Activated T-helper 2 cell treated with anti-CD3 and anti-CD28 coated beads, Interferon-gamma antibody, Interleukin-2, Interleukin-4, amounts not matched to agents 10 μg/mL and 5 μg/mL and 100 μg/mL, durations not matched to agents 14 hours and 24 hours and 36 hours (primary cell): ENCODE measurements at places on chromosomes 2 and 18. TPM values are rescaled to one million over a fixed set of nuclear protein-coding genes. Genes with fewer than 3 reads are reported as not detected.
A peak's percentile ranks its signal among the peaks of the same experiment; 100 is the strongest.

DNA sequence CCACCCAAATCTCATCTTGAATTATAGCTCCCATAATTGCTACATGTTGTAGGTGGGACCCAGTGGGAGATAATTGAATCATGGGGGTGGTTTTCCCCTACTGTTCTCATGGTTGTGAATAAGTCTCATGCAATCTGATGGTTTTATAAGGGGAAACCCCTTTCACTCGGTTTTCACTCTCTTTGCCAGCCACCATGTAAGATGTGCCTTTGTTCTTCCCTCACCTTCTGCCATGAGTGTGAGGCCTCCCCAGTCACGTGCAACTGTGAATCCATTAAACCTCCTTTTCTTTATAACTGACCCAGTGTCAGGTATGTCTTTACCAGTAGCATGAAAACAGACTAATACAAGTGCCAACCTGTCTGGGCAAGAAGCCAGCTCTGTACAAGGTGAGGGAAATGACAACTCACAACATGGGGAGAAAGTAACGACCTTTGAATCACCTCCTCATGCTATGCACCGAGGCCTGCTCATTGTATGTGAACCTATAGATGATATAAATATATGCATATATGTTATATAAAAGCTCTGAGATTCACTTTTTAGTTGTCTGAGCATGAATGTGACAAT, 162.2 kb downstream of the ALPK2 start:
- H3K4me3 ChIP-seq = no peak overlapping the region
- no peaks in the 10 kb centered on the region for H3K4me1 ChIP-seq
- H3K27me3 ChIP-seq = peaks cover 11% of the 10 kb centered on the region

DNA sequence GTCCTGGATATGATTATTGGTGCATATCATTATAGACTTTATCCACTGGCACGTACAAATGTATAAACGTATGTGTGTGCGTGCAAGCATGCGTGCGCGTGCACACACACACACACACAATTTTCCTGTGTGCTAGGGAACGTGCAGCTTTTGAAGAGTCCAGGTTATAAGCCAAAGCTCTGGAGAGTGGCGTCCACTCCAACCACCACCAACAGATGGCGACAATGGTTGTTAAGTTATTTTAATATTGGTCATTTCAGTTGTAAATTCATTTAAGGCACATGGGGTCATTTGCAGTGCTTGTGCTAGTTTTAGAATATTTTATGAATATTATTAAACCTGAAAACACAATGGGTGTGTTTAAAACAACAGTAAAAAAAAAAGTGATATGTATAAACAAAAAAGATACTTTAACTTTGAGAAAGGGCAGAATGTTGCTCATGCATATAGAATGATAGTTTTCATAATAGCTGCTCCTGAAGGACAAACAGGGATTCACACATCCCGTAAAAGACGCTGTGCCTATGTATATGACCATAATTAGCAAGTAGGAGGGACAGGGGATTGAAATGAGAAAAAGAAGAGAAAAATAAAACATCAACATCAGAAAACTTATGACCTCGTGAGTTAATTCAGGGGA, 124.2 kb upstream of the ITGB6 start:
- H3K36me3 ChIP-seq = peaks cover 4% of the 10 kb centered on the region
- no peak for DNase-seq
- no peak overlapping the region for H3K4me3 ChIP-seq
- peaks cover 45% of the 10 kb centered on the region for H3K4me1 ChIP-seq
- H3K27ac ChIP-seq = no peak overlapping the region

- DNase-seq = no peak
- no peaks in the 10 kb centered on the region for H3K27me3 ChIP-seq
- no peak overlapping the region for H3K27ac ChIP-seq
These were observed 283.0 kb downstream of the ALPK2 start for GRCh38 chr18:58345875-58346274.

DNA sequence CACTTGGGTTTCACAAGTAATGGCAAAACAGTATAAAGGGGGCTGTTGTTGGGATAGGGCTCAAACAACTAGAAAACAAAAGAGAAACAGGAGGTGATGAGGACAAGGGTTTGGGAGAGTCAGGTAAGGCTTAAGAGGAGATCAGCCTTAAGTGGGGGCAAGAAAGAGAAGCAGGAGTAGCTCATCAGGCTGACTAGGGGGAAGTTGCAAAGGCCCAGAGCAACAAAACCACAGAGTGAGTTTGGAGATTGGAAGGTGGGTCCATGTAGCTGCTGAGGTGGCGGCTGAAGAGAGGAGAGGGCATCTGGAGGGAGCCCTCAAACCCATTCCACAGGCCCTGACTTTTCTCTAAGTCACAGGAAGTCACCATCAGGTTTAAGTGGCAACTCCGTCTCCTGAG, 126.0 kb downstream of the MREG start:
- no peak overlapping the region for H3K4me3 ChIP-seq
- H3K4me1 ChIP-seq = no peaks in the 10 kb centered on the region
- H3K36me3 ChIP-seq = no peaks in the 10 kb centered on the region
- peaks cover 4% of the 10 kb centered on the region for H3K27me3 ChIP-seq

GRCh38 chr18:24558403-24558802, 98.0 kb downstream of the HRH4 start:
- H3K27ac ChIP-seq = no peak overlapping the region
- H3K4me3 ChIP-seq = no peak overlapping the region
- H3K36me3 ChIP-seq = no peaks in the 10 kb centered on the region
- peaks cover 2% of the 10 kb centered on the region for H3K4me1 ChIP-seq

DNA sequence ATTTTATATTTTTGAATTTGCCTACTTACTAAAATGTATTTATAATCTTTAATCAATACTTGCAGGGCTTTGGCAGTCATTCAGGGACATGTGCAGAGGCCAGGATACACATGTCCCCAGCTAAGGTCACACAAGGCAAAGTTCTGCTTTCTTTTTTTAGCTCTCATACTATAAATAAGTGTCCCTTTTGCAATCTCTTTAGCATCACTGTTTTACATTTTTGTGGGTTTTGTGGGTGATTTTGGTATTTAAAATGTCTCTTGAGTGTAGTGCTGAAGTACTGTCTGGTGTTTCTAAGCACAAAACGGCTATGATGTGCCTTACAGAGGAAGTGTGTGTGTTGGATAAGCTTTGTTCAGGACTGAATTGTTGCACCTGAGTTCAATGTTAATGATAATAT, 309.0 kb upstream of the GULP1 start:
- no peaks in the 10 kb centered on the region for H3K36me3 ChIP-seq
- H3K4me1 ChIP-seq = no peaks in the 10 kb centered on the region
- no peak for DNase-seq
- H3K4me3 ChIP-seq = no peak overlapping the region
- H3K27ac ChIP-seq = no peak overlapping the region

DNA sequence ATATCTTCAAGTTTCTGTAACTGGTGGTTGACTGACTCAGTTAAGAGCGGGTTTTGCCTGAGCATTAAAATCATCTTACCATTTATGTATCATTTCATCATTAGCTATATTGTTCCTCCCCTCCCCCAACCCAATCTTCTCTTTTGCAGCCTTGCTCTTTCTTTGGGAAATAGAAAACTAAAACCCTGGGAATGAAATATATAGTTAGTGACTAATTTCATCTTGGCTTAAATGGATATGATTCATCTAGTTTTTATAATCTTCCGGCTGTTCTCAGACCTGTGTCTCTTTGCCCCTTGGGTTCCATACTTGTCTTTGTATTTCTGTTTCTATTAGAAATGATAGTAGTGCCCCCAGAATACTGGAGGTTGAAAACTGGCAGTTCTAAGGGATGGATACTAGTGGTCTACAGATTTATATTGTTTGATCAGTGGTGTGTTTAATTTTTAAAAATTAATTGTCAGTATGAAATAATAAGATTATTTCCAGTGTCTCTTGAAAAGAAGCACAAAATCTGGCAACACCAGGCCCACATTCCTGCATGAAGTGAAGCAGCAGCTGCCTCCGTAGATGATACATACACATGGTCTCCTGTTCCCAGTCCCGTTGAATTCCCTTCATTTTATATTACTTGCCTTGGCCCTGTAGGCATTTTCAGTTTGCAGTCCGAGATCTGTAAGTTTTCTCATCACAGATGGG, 44.5 kb downstream of the PHLPP1 start:
- no peak overlapping the region for H3K4me3 ChIP-seq
- peaks cover 17% of the 10 kb centered on the region for H3K4me1 ChIP-seq
- H3K27me3 ChIP-seq = no peaks in the 10 kb centered on the region
- peaks cover 17% of the 10 kb centered on the region for H3K36me3 ChIP-seq
- DNase-seq = no peak

DNA sequence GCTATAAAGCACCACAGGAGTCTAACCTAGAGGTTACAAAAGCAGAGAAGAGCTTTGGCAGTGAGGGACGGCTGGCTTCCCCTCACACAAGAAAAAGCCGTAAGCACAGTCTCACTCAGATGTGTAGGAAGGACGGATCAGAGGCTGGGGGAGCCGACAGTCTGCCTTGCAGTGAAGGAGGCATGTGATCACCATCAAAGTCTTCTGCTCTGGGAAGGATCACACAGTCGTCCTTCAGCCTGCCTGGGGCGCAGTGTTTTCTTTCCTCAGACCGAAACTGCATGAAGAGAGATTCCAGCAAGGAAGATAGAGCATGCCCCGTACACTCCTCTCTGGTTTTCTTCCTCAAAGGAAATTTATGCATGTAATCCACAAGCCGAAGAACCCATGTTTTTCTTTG, 24.1 kb downstream of the GATA6 start:
- no peaks in the 10 kb centered on the region for H3K36me3 ChIP-seq
- no peak overlapping the region for H3K4me3 ChIP-seq
- DNase-seq = no peak
- H3K27ac ChIP-seq = no peak overlapping the region
- H3K4me1 ChIP-seq = no peaks in the 10 kb centered on the region

DNA sequence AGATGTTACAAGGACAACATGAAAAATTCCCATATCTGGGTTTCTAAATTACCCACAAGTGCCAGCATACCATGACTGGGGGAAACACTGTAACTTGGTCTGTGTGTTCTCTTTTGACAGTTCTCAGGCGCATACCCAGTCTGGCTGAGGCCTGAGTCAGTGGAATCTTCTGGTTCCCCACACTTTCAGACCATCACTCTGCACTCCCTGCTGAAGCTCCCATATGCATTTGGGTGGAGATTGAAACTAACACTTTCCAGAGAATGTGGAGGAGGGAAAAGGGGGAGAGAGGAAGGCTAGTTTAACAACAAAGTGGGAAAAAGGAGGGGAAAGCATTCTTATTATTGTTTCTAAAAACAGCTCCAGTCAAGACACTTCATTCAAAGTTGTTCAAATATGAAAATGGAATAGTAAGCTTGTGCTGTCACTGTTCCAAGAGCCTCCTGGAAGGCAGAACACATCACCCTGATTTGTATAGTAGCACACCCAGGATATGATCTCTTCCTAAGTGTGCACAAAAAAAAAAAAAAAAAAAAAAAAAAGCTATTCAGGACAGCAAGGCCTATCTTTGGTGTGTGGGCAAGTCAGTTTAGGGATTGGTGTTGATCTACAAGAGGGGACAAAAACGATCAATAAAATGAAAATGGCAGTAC, 48.1 kb upstream of the CTIF start:
- DNase-seq = no peak
- no peaks in the 10 kb centered on the region for H3K36me3 ChIP-seq
- H3K27me3 ChIP-seq = peaks cover 10% of the 10 kb centered on the region
- H3K4me1 ChIP-seq = peaks cover 2% of the 10 kb centered on the region
- no peak overlapping the region for H3K4me3 ChIP-seq

GRCh38 chr2:237057893-237058300, 27.8 kb upstream of the COPS8 start:
- peaks cover 15% of the 10 kb centered on the region for H3K4me1 ChIP-seq
- H3K4me3 ChIP-seq = no peak overlapping the region
- no peaks in the 10 kb centered on the region for H3K36me3 ChIP-seq
- H3K27ac ChIP-seq = no peak overlapping the region
- DNase-seq = no peak
- H3K27me3 ChIP-seq = peaks cover 1% of the 10 kb centered on the region

DNA sequence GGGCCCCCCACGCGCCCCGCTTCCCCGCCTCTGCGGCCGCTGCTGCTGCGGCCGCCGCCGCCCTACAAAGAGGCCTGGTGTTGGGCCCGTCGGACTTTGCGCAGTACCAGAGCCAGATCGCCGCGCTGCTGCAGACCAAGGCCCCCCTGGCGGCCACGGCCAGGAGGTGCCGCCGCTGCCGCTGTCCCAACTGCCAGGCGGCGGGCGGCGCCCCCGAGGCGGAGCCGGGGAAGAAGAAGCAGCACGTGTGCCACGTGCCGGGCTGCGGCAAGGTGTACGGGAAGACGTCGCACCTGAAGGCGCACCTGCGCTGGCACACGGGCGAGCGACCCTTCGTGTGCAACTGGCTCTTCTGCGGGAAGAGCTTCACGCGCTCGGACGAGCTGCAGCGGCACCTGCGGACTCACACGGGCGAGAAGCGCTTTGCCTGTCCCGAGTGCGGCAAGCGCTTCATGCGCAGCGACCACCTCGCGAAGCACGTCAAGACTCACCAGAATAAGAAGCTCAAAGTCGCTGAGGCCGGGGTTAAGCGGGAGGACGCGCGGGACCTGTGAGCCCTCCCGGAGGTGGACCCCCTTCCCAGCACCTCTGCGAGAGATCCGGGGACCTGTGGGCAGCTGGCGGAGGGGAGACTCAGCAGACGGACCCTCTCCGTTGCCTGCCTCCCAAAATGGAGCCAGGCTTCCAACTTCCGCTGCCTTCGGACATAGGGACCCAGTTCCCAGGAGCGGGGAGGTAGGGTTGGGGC, 1.9 kb downstream of the SP5 start:
- peak; percentile 25 for DNase-seq
- peak overlapping the region; percentile 55 for H3K4me3 ChIP-seq
- H3K4me1 ChIP-seq = peaks cover 26% of the 10 kb centered on the region
- peaks cover 63% of the 10 kb centered on the region for H3K27me3 ChIP-seq
- no peaks in the 10 kb centered on the region for H3K36me3 ChIP-seq

DNA sequence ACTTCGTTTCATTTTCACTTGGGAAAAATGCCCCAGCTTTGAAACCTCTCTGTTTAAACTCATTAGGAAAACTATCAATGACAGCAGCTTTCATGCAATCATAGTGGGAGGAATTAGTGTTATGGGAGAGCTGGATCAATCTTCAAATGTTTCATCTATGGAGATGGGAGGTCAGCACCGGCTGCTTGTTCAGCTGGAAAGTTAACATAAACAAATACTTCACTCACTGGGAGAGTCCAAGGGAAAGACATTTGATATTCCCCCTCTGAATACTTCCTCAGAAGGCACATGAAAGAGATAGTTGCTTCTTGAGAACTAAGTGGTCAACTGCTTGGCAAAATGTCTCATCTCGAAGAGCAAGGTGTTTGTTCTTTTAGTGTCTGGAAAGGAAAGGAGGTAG, 7.3 kb downstream of the LYPD1 start:
- H3K4me1 ChIP-seq = no peaks in the 10 kb centered on the region
- DNase-seq = no peak
- H3K27me3 ChIP-seq = peaks cover 1% of the 10 kb centered on the region
- no peak overlapping the region for H3K4me3 ChIP-seq

RAD51AP2 gene
- total RNA-seq = not detected in 2 replicates

ATRAID gene
- total RNA-seq = 107 and 114 TPM in 2 replicates

SLC8A1 gene
- total RNA-seq = 5.5 and 5.7 TPM in 2 replicates

SP140 gene
- 316 and 317 TPM in 2 replicates for total RNA-seq

COLEC12 gene
- total RNA-seq = not detected in 2 replicates

IL37 gene
- not detected in 2 replicates for total RNA-seq

SERPINB2 gene
- not detected in 2 replicates for total RNA-seq

AQP12B gene
- total RNA-seq = not detected in 2 replicates
